ENCODE measurements at places on chromosomes 6 and 20.

GRCh38 chr6:89353702-89354392, 1.3 kb upstream of the UBE2J1 start:
- no peak for DNase-seq

- no peak for DNase-seq
Measured at GRCh38 chr6:145723646-145724045, 11.7 kb downstream of the EPM2A start.

DNA sequence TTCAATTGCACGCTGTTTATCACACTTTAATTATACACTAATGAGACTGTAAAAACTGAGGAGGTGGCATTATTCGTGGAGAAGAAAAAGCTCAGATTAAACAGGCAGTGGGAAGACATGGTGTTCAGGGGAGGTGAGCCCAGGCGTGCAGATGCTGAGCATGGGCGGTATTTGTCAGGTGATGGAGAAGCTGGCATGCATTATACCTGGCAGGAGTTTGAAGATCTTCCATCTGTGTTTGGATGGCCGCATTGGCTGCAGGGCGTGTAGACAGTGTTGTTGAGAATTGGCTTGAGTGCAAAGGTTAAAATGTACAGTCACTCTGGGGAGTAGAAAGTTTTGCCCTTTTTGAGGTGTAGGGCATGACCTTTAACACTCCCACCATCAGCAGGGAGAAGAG, 213.8 kb downstream of the ERMARD start:
- DNase-seq, result no peak

DNA sequence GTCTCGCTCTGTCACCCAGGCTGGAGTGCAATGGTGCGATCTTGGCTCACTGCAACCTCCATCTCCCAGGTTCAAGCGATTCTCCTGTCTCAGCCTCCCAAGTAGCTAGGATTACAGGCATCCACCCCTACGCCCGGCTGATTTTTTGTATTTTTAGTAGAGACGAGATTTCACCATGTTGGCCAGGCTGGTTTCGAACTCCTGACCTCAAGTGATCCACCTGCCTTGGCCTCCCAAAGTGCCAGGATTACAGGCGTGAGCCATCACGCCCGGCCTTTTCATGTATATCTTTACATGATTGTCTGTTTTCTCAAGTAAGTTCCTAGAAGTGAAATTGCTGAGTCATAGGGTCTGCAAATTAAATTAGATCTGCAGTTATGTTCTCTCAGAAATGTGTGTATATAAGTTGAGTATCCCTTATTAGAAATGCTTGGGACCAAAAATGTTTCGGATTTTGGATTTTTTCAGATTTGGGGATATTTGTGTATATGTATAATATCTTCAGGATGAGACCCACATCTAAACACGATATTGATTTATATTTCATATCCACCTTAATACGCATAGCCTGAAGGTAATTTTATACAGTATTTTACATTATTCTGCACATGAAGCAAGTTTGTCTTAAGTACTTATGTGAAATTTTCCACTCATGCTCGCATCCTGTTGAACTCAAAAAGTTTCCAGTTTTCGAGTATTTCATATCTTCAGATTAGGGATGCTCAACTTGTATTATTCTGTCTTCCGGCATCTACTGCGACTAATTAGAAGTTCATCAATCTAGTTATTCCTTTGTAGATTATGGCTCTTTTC, 40.4 kb downstream of the TAB2 start:
- no peak for DNase-seq

DNA sequence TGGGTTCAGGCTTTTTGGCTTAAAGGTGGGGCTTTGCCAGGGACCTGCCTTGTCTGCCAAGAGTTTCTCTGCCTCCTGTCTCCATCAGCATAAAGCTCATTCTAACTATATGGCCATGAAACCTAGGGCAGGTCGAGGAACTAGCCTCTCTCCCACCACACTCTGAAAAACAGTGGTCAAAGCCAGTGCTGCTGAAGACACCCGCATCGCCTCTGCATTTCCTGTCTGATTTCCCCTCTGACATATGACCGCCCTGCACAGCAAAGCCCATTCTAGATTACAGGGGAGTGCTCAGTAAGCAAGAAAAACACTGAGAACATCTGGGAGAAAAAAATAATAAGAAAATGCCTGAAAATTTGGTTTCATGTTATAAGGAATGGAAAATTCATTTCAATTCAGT, 573.6 kb downstream of the PRKN start:
- DNase-seq, result no peak

- DNase-seq, result no peak
Measured at GRCh38 chr20:21234324-21234723, 68.8 kb upstream of the XRN2 start.

- peak; percentile 81 for DNase-seq
Measured at GRCh38 chr20:2873747-2874041, 413 bp downstream of the PTPRA start.

DNA sequence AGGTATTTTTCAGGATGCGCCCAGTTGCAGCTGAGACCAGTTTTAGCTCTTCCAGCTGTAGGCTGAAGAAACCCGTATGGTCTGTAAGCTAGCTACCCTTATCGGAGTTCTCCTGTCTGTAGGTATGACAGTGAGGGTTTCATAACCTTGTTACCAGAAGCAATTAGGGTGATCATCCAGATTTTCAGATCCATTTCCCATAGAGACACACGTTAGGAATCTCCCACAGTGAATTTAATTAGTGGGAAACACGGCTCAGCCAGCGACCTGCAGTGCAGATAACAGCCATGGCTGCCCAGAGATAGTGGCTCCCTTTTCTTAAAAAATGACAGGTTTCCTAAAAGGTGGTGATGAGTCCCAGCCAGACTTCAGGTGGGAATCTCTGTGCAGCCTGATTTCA, 111.1 kb downstream of the BTBD3 start:
- no peak for DNase-seq

DNA sequence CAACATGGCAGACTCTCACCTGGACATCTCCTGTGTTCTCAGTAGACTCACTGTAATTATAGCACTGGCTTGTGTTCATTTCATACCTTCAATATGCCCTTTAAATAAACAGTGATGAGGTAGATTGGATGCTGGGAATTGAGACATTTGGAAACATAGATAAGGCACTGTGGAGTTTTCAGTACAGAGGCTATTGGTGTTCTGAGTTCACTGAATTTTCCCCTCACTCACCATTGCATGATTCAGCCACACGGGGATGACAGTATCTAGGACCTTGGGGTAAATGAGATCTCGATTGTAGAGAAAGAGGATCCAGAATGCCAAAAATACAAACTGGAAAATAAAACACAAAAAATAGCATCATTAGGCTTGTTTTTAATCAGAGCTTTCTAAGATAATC, 12.6 kb downstream of the ADTRP start:
- DNase-seq, result no peak
